ENCODE measurements at places on chromosomes 4 and X. TPM values are rescaled to one million over a fixed set of nuclear protein-coding genes. Genes with fewer than 3 reads are reported as not detected.

The CNGA1 gene
- 0.23 TPM for total RNA-seq

The TCP11X2 gene
- total RNA-seq = not detected

The ANXA3 gene
- total RNA-seq = 1.5 TPM

The GATA1 gene
- total RNA-seq = 0.23 TPM

DNA sequence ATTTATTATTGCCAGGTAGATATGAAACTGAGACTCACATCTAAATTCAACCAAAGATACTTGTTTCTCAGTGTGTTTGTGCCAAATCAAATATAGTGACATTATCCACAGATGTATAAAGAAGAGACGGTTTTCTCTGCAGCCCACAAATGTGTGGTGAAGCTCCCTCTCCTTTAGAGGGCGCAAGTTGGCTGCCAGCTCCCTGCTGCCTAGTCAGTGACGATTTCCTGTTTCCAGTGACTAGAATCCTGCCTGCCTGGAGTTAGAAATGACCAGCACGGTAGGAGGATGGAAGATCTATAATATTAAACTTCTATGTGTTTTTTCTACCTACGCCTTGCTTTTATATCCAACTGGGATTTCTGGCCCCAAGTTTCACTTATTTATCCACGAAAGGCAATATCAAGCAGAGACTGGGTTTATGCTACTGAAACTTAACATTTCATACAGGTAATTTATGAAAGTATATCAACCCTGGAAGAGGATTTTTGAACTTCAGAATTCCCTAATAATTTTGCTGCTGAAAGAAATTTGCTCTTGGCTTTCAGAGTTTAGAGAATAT lies 1793.7 kb upstream of the TENM3 start:
- no peak for DNase-seq

DNA sequence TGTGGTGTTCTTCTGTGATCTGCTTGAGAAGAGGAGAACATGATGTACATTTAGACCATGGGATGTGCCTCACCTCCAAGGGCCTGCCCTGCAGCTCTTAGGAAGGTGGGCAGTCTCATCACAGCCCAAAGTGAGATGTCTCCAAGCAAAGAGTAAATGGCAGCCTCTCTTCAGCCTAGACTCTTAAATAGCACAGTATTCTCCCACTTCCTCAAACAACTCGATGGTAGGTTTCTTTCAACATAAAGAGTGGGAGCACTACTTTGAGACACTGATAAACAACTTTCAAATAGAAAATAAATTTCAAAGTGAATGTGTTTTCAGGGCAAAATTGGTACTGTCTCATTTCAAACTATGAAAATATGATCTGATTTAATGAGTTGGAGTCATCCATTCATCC lies 35.2 kb downstream of the EDNRA start:
- no peak for DNase-seq

DNA sequence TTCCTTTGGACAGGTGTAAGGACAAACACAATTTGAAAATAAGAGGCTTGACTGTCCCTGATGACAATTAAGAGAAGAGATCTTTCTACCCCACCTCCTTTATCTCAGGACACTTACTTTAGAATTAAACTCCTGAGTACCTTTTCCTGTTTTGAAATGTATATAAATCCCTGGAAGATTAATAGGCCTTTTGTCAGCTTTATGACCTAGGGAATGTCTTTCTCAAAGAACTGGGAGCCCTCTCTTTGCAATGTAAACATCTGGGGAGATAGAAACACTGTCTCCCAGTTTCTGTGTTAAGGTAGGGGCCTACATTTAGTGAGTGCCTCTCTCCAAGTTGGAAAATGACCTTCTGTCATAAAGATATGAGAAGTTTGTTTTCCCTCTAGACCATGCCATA lies 31.7 kb downstream of the AGA start:
- DNase-seq = no peak

- no peak for DNase-seq
Observed at GRCh38 chr4:3779509-3779908, 13.3 kb downstream of the ADRA2C start.

- DNase-seq = no peak
Observed at GRCh38 chr4:87041141-87041540, 106.3 kb downstream of the AFF1 start.

- no peak for DNase-seq
Observed at GRCh38 chrX:13764281-13764680, 29.7 kb downstream of the OFD1 start.

- DNase-seq = no peak
Observed at GRCh38 chrX:11965436-11965835, 172.8 kb upstream of the FRMPD4 start.

DNA sequence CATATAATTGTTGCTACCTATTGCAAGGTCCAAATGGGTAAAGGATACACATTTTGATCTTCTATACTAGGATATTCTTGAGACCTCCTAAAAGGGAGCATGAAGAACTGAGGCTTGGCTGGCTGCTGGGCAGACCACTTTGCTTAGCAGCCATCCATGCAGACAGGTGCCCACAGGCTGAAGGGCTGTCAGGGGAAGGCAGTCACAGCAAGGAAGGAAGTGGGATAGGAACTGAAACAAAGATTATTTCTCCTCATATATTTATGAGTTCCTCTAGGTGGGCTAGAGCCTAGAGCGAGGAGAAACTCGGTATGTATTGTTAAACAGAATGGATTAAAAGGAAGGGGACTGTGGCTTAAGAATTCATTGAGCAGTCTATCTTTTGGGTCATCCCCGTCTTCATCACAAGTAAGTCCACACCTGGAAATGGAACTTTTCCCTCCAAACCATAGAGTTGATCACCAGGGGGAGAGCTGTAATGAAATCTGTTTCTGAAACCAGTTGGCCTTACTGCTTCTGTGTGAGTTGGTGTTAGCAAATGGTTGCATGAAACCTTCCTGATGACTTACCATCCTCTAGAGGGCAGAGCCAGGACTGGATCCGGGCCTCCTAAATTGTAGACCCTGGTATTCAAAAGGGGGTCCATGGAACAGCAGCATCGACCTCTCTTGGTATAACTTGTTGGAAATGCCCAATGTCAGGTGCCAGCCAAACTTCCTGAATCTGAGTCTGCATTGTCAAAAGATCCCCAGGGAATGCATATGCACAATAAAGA lies 42.3 kb downstream of the AFF2 start:
- no peak for DNase-seq
